ENCODE measurements at places on chromosomes 6 and 20. TPM values are rescaled to one million over a fixed set of nuclear protein-coding genes. Genes with fewer than 3 reads are reported as not detected.

DNA sequence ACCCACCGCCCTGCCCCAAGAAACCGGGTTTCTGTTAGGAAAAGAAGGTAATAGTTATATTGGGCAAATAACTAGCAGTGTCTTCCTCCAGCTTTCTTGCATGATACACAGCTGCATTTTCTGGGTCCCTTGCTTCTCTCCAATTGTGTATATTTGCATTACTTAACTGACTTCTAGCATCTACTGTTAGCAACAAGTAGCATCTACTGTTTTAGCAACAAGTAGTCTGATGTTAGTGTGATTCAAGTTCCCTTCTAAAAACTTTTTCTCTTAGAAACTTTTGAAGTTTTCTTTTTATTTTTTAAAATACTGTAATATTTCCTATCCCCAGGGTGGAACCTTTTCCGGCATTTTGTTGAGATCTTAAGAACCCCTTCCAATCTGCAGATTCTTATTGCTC, 221.2 kb downstream of the CLIC5 start:
- DNase-seq = no peak

DNA sequence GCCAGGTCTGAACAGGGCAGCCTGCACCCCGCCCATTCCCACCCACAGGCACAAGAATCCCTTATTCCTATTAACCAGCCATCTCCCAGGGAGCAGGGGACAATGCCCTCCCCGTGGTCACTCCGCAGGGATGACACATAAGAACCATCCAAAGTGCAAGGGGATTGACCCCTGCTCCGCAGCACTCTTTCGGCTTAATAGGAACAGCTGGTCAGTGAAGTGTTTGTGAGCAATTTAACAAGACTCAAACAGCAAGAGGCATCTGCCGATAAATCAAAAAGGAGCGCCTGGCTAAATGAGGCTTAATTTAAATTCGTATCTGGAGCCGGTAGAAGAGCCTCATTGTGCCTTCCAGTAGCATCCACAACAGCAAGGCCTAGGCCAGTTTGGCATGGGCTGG, 389.4 kb downstream of the RNGTT start:
- no peak for DNase-seq

GRCh38 chr6:49269190-49269589, 193.9 kb downstream of the MMUT start:
- DNase-seq = no peak

- DNase-seq = no peak
Observed at GRCh38 chr6:42184475-42184874, 10.3 kb downstream of the GUCA1B start.

DNA sequence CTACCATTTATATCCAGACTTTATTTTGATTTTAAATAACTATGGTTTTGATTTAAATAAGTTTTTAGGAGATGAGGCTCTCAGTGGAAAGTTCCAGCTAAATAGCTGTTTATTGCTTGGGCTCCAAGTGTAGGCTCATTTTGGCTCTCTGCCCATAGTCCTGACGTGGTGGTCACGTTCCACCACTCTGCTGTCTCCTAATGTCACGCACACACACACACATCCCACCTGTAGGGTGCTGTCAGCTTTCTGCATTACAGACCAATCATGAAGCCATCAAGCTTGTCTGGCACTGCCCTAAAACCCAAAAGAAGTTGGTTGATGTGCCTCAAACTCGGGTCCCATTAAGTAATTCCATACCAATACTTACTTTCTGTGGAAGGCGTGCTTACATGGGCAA, 45.4 kb downstream of the PANK2 start:
- no peak for DNase-seq

The IL17A gene
- total RNA-seq = not detected

DNA sequence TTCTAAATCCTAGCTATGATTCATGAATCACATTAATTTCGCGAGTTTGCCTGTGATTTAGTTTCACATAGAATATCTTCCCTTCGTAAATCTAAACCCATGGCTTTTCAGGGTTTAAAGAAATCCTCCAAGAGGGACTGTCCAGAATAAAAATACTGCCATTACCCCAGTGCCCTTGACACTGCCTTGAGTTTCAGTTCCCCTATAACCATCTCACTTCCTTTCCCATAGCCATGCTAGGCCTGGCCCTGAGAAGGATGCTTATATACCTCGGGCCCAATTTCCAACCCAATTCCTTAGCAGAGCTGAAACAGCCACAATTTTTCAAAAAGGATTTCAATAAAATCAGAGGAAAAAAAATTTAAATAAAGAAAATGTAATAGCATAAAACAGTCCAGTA, 697.3 kb downstream of the FRK start:
- DNase-seq = no peak

- no peak for DNase-seq
Observed at GRCh38 chr6:31720196-31720770, 1.3 kb downstream of the LY6G6C start.

- DNase-seq = no peak
Observed at GRCh38 chr6:159533016-159533415, 160.0 kb downstream of the SOD2 start.

The SLC52A3 gene
- not detected for total RNA-seq

GRCh38 chr20:47296950-47297349, 59.5 kb downstream of the ZMYND8 start:
- peak; percentile 43 for DNase-seq

DNA sequence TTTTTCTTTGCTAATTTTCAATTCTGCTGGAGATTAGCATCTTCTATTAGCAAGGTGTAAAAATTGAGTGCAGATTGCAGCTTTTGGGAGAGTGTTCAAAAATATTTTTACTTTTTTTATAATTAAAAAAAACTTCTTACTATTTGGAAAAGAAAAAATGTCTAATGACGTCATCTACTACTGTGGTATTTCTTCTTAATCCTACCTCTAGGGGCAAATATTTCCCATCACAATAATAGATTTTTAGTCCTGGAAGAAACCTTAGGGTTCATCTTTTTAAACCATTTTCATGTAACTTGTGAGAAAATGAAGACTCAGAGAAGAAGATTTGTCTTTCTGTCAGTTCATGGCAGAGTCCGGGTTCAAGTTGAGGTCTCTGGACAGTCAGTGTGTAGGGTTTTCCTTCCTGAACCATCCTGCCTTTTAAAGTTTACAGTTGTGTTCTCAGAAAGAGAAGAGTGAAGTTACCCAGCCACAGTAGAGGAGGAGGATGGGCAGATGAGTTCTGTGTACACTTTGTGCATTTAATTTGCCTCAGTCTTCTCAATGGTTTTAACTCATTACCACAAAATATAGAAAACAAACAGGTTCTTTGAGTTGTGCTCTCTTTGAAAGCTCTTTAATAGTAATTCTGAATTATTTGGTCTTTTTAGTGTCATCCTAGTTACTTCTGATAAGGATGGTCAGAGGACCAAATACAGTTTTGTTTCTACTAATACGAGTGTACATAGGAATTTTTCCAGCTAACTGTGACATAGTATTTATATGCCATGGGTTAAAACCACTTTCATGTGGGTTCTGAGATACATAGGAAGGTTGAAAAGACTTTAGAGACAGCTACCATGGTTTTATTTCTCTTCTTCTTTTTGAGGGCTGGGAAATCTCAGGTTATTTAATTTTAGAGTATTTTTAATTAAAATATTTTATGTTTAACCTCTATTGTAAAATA, 184.7 kb downstream of the CDKAL1 start:
- DNase-seq = no peak

The HLA-DQB2 gene
- not detected for total RNA-seq

The COL9A3 gene
- 1.9 TPM for total RNA-seq

GRCh38 chr6:131717836-131718542, 7.2 kb upstream of the CTAGE9 start:
- no peak for DNase-seq

- DNase-seq = no peak
Observed at GRCh38 chr6:129120856-129121638, 238.1 kb downstream of the LAMA2 start.

The ZSCAN31 gene
- total RNA-seq = 25.7 TPM

DNA sequence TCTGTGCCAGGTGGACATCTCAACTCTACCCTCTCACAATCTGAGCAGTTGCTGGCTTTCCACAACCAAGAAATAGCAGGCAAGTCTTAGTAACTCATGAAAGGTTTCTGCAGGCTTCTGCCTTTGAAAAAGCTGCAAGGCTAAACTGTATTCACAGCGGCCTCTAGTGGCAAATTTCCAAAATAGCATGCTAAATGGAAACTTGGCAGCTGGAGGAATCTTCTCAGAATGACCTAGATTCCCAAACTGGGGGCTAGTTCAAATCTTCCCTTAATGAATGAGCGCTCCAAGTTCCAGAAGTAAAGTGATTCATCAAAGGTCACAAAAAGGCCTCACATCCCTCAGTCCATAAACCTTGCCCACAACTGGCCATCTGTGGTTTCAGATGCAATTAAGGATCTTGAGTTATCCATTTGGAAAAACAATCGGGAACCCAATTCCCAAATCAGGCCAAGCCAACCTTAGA, 11.9 kb upstream of the CPNE5 start:
- peak; percentile 87 for DNase-seq

DNA sequence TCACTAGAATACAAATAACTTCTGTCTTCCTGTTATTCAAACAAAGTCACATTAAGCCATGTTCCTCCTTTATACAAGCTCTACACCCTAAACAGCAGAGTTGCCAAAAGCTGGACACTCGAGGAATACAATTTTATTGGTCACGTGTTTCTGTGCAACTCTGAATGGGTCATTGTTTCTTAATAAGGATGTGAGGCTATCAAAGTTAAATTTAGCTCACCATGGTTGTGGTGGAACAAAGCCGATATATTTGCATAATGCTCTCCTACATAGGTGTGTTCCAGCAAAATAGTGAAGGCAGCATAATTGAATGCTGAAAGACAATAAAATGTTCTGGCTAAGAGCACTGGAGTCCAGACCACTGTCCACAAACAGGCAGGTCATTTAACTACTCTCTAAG, 36.9 kb upstream of the CD2AP start:
- DNase-seq = peak; percentile 57

The SLA2 gene
- total RNA-seq = not detected

The SLC17A3 gene
- 0.17 TPM for total RNA-seq

DNA sequence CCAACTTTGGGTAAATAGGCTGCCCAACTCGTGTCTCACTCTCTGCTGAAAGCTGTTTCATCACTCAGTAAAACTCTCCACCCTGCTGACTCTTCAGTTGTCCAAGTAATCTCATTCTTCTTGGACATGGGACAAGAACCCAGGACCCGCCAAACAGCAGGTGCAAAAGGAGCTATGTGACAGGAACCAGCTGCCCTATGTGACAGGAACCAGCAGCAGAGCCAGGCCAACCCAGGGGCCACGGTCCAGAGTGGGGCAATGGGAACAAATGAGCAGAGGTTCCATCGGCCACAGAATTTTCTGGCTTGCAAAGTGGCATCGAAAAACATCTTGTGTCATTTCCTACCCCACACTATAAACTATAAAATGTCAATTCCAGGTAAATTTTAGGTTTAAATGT, 56.5 kb downstream of the MOXD1 start:
- DNase-seq = no peak

DNA sequence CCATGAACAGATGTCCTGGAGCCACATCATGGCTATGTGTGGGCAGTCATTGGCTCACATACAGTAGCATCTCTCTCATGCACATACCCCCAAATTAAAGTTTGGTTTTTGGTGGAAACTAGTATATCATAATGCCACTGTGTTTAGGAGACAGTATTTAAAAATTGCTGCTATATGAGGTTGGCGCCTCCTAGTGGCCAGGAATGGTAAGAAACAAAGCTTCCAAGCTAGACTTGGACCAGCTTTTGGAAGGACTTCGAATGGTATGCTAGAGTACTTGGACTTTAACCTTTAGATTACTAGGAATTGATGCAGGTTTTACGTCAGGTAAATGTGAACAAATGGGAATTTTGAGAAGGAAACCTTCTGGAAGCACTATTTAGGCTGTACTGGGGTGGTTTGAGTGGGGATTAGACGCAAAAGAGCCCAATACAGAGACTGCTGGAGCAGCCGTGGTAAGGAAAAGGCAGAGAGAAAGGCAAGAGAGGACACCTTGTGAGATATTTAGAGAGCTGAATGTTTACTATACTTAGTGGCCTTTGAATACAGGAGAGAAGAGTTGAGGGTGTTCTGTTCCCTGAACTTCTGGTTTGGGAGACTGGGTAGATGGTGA, 23.8 kb downstream of the PRSS35 start:
- peak; percentile 75 for DNase-seq

The VIP gene
- 0.56 TPM for total RNA-seq

The FOXC1 gene
- total RNA-seq = 12.1 TPM

DNA sequence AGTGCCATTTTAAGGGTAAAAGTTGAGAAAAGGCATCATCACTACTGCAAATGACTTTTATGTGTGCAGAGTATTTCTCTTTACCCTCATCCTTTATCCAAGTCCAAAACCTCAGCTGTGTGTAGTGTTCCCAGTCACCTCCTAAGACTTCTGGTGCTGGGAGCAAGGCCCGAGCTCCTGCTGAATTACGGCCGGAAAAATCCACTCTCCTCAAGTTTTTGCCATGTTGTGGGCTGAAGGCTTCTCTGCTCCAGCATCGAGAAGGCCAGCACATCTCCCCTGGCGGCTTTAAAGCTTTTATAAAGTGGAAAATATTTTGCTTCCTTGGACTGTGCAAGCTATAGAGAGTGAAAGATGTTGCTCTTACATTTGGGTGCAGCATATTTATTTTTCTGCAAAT, 153.2 kb upstream of the THBS2 start:
- no peak for DNase-seq

- DNase-seq = no peak
Observed at GRCh38 chr6:322259-322930, 30.1 kb downstream of the DUSP22 start.

GRCh38 chr20:4225745-4226144, 210.4 kb upstream of the RNF24 start:
- peak; percentile 84 for DNase-seq

DNA sequence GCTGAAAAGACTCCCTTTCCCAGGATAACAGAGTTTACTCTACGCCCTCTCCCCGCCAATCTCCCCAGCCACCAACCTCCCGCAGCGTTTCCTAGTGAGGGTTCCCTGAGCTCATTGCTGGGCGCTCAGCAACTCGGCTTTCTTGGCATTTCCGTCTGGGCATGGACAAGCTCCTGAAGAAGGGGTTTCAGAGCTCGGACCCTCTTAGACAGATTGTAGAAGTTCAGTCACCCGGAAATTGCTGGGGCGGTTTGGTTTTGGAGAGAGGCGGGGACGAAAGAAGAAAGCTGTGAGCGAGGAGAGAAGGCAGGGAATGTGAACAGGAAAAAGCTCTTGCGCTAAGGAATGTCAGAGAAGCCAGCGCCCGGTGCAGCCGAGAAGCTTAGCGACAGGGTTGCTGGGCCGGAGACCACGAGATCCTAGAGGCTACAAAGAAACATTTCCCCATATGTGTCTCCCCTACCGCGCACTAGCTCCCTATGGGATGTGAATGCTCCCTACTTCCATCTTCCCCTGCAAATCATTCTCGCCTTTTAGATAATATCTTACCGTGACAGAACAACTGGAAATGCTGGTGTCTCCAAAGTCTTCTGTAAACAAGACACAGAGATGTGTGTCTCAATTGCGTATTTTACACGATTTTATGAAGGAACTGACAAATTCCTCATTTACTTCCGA, 15.8 kb downstream of the POM121L2 start:
- peak; percentile 46 for DNase-seq

GRCh38 chr6:108174371-108175175, 8.8 kb downstream of the NR2E1 start:
- peak; percentile 43 for DNase-seq

The LTA gene
- not detected for total RNA-seq

GRCh38 chr20:44690781-44691423, 24.3 kb upstream of the CCN5 start:
- DNase-seq = peak; percentile 26

GRCh38 chr20:11376998-11377397, 540.7 kb upstream of the BTBD3 start:
- DNase-seq = no peak

The GPSM3 gene
- total RNA-seq = 3.1 TPM

The TINAG gene
- not detected for total RNA-seq

The SIRPB1 gene
- 0.17 TPM for total RNA-seq

GRCh38 chr6:75850026-75850833, 101.2 kb downstream of the MYO6 start:
- DNase-seq = peak; percentile 45

The GJA1 gene
- total RNA-seq = 482 TPM
